Neural progenitor cell (in vitro differentiated cells): ENCODE measurements at places on chromosomes 3 and 15. TPM values are rescaled to one million over a fixed set of nuclear protein-coding genes. Genes with fewer than 3 reads are reported as not detected.

- H3K27me3 ChIP-seq: no peaks in the 10 kb centered on the region
- no peak overlapping the region for H3K27ac ChIP-seq
- no peak overlapping the region for H3K4me3 ChIP-seq
- DNase-seq: peak; percentile 8
- H3K4me1 ChIP-seq: no peaks in the 10 kb centered on the region
- H3K36me3 ChIP-seq: no peaks in the 10 kb centered on the region
Observed at GRCh38 chr3:112676659-112677234, 35.8 kb upstream of the CCDC80 start.

- no peaks in the 10 kb centered on the region for H3K27me3 ChIP-seq
- H3K27ac ChIP-seq: no peak overlapping the region
- H3K4me1 ChIP-seq: no peaks in the 10 kb centered on the region
- no peak for DNase-seq
Observed at GRCh38 chr15:84990507-84990906, 8.9 kb downstream of the PDE8A start.

DNA sequence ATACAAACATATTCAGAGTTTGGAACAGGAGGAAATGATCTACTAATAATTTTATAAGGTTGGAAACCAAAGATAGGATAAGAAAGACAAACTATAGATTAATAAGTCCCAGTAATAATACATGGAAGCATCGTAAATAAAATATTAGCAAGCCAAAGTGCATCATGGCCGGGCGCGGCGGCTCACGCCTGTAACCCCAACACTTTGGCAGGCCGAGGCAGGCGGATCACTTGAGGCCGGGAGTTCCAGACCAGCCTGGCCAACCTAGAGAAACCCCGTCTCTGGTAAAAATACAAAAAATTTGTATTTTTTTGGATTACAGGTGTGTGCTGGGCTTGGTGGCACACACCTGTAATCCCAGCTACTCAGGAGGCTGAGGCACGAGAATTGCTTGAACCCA is 14.9 kb downstream of the MUC4 start:
- no peaks in the 10 kb centered on the region for H3K36me3 ChIP-seq
- DNase-seq: no peak
- H3K4me1 ChIP-seq: peaks cover 9% of the 10 kb centered on the region
- H3K4me3 ChIP-seq: no peak overlapping the region
- H3K27ac ChIP-seq: no peak overlapping the region
- no peaks in the 10 kb centered on the region for H3K27me3 ChIP-seq

- H3K27me3 ChIP-seq: peaks cover 15% of the 10 kb centered on the region
- H3K36me3 ChIP-seq: no peaks in the 10 kb centered on the region
- peaks cover 12% of the 10 kb centered on the region for H3K4me1 ChIP-seq
Observed at GRCh38 chr3:115783938-115784738, 160.8 kb downstream of the GAP43 start.

DNA sequence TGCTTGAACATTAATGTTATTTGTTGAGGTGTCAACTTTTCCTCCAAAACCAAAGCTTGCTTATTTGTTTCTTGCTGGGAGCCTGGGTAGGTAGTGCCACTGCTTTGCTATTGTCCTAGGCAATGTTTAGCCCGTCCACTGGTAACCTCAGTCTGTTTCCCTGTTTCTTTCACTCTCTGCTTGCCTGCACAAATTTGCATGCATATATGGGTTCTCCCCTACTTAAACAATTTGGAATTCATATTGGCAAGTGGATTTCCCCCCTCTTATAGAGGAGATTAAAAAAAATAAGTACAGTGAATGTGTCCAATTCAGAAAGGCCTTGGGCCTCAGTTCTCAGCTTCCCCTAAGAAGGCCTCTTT is 45.0 kb upstream of the BOC start:
- H3K27me3 ChIP-seq: no peaks in the 10 kb centered on the region
- DNase-seq: no peak
- peaks cover 37% of the 10 kb centered on the region for H3K4me1 ChIP-seq

DNA sequence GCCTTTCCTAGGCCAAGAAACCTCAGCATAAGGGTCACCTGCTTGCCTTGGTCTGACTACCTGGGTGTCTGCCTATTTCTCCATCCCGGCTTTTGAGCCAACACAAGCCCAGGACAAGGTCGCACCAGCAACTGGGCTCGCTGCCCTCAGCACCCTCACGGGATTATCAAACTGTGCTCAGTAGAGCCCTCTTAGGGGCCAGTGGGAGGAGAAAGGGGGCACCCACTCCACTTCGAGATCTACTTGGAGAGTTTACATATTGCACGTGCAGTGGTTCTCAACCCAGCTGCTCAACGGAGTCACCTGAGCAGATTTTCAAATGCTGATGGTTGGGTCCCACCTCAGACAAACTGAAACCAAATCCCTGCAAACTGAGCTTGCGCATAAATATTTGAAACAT is 31.1 kb downstream of the TSPAN3 start:
- H3K4me3 ChIP-seq: no peak overlapping the region
- no peaks in the 10 kb centered on the region for H3K27me3 ChIP-seq
- peaks cover under 1% of the 10 kb centered on the region for H3K4me1 ChIP-seq
- no peak overlapping the region for H3K27ac ChIP-seq
- H3K36me3 ChIP-seq: no peaks in the 10 kb centered on the region

GRCh38 chr3:101574388-101575112 is 570 bp downstream of the PCNP start:
- H3K36me3 ChIP-seq: peaks cover 10% of the 10 kb centered on the region
- no peaks in the 10 kb centered on the region for H3K27me3 ChIP-seq
- peak overlapping the region; percentile 72 for H3K4me3 ChIP-seq
- DNase-seq: peak; percentile 66
- H3K4me1 ChIP-seq: peaks cover 10% of the 10 kb centered on the region

SI gene
- total RNA-seq: not detected in 2 replicates

OXTR gene
- total RNA-seq: 2.0 and 3.9 TPM in 2 replicates

SYNPR gene
- total RNA-seq: 0.30 and 0.59 TPM in 2 replicates

CHST14 gene
- 11.9 and 17.5 TPM in 2 replicates for total RNA-seq
